Activated T-helper 9 cell treated with anti-CD3 and anti-CD28 coated beads, Interleukin-2, amount 50 U/mL, for 16 hours (primary cell): ENCODE measurements at places on chromosomes 7 and 10.

- no peak for DNase-seq
Observed at GRCh38 chr7:27156508-27156898, at the start of gene HOXA7. HOXA7 (minus strand) TSS chr7:27156675; CDS start chr7:27156545, 130 bp downstream.

- no peak for DNase-seq
Observed at GRCh38 chr10:34967335-34967880, 122.7 kb downstream of the CUL2 start.

DNA sequence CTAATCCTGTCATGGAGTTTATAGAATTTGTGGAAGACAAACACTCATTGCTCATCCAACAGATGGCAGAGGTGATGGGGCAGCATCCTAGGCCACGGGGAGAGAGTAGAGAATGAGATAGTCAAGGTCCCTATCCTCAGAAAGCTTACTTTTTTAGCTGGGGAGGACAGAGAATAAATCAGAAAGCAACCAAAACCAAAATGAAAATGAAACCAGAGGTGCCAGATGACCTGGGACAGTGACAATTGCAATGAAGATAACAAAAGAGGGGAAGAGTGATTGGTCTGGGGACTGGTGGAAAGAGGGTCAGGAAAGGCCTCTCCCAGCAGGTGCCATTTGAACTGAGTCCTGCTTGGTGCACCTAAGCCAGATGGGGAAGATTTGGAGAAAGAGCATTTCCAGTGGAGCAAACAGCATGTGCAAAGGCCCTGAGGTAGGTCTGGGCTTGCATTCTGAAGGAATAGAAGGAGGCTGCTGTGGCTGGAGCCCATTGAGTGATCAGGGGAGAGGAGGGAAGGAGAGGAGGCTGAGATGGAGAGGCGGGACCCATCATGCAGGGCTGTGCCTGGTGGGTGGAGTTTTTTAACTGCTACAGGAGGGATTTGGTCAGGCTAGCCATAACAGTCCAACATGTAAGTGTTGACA lies 164.1 kb downstream of the RPS24 start:
- no peak for DNase-seq

DNA sequence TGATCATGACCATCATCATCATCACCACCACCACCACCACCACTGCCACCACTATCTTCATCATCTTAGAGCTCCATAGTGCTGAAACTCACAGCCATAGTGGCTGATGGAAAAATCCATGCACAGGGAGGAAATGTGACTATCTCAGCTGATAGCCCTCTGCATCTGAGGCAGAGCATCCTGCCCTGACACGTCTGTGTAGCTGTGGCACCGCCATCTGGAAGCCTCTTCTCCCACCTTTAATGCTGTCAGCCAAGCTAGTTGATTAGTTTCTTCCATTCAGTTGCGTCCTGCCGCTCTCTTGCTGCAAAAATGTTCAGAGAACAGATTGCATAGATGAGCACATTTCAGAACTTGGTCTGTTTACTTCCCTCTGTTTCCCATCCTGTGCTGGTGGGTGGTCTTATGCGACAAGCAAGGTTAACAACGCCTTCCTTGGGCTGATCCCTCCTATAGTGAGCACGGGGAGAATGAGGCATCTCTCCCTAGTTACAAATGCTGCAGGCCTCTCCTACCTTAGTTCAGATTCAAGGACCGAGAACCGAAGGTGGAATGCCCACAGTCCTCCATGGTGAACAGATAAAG lies 478.6 kb downstream of the PLXNA4 start:
- no peak for DNase-seq

DNA sequence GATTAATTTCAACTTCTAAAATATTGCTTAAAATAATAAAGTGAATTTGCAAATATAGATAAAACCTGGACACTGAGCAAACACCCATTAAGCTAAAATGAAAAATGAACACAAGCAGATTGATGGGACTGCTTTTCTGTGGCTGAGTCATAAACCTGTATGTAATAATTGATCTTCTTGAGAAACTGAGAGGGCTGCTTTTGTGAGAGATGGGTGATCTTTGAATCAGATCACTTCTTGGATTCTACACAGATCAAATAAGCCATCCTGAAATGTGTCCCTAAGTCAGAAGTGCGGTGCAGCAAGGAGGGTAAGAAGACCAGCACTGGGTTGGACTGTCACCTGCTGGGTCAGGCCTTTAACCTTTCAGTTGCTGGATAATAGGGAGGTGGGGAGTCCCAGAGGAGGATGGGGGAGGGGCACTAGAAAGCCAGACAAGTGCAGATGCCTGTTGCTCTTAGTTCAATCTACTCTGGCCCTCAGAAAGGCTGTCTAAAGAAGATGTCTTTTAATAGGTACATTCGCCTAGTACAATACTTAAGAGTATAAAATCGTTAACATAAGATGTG lies 178.2 kb upstream of the NAMPT start:
- no peak for DNase-seq

DNA sequence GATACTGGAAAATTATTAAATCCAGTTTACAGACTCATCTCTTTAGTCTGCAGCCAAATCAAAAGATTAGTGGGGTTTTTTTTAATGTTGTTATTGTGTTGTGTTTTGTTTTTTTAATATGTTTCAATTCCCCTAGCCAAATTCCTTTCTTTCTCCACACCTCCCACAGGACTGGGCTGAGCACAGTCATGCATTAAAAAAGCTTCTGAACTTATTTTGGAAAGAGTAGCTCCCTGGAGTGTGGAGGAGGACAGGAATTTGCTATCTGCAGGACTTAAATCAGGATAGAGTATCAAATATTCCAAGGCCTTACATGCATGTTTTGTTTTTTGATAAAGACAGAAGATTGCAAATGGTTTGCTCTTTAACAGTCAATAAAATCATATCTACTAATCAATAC lies 90.7 kb downstream of the GNAI1 start:
- DNase-seq = no peak

GRCh38 chr7:35714407-35714806 lies 19.5 kb upstream of the HERPUD2 start:
- no peak for DNase-seq

DNA sequence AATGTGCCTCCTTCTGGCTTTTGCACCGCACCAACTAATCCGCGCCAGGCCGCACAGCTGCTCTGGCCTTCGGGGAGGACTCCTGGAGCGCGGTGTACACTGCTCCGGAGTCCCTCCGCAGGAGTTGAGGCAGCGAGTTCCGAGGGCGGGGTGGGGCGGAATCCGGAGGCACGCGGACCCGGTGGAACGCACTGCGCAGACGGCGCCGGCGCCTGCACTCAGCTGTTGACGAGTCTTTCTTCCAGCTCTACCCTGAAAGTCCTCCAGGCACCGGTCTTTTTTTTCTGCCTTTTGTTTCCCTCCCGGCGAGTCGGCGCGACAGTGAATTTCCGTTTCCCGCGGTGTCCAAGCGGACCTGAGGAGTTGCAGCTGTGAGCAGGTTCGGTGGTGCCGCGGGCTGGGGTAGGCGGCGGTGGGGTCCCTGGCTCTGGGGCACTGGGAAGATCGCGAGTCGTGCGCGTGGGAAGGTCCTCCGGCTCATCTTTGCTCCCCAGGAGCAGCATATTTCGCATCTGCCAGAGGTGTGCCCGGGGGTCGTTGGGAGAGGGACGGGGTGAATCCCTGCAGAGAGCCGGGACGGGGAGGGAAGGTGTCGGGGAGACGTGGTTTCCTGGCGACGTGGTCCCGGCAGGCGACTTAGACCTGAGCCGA lies 44.1 kb downstream of the SFTPD start:
- DNase-seq = peak; percentile 37
